ENCODE measurements at places on chromosomes 16 and 17. TPM values are rescaled to one million over a fixed set of nuclear protein-coding genes. Genes with fewer than 3 reads are reported as not detected.

- DNase-seq: no peak
- H3K4me1 ChIP-seq: peaks cover 35% of the 10 kb centered on the region
- H3K4me3 ChIP-seq: no peak overlapping the region
- H3K27ac ChIP-seq: no peak overlapping the region
- peaks cover 59% of the 10 kb centered on the region for H3K36me3 ChIP-seq
- no peaks in the 10 kb centered on the region for H3K27me3 ChIP-seq
Measured at GRCh38 chr17:68518063-68518815, 6.0 kb downstream of the PRKAR1A start.

DNA sequence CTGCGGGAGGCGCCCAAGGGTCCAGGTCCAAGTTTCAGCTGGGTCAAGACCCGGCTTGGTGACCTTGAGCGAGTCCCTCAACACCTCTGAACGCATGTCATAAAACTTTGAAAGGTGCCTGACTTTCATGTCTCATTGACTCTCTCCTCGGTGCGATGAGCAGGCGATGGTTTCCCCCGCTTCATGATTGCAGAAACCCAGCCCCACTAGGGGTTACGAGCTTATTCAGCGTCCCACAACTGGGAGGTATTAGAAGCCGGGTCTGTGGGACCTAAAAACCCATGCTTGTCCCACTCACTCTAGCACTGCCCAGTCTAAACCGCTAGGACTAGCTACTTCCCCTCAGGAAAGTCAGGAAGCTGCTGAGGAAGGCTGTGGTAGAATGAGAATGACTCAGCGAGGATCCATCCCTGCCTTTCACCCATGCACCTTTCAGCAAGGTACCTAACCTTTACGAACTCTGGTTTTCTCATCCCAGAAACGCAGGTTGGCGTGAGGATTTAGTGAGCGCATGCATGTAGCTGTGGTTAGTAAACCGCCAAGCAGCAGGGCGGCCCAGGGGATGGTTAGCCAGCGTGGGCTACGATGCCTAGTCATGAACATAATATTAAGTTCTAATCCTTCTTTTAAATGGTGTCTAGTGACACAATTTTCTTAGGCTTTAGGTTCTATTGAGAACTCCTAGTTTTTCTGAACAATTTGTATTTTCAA is 26.2 kb upstream of the RFFL start:
- H3K27ac ChIP-seq: peak overlapping the region; percentile 92
- peak overlapping the region; percentile 87 for H3K4me3 ChIP-seq
- peaks cover 5% of the 10 kb centered on the region for H3K36me3 ChIP-seq
- DNase-seq: peak; percentile 36
- H3K4me1 ChIP-seq: peaks cover 51% of the 10 kb centered on the region

DNA sequence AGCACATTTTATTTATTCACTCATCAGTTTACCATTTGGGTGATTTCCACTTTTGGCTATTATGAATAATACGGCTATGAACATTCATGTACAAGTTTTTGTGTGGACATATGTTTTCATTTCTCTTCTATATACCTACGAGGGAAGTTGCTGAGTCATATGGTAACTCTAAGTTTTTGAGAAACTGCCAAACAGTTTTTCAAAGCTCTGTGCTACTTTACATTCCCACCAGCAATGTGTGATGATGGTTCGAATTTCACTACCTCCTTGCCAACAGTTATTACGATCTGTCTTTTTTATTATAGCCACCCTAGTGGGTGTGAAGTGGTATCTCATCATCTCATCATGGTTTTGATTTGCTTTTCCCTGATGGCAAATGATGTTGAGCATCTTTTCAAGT is 63.7 kb upstream of the MRTFB start:
- no peak overlapping the region for H3K27ac ChIP-seq
- H3K4me1 ChIP-seq: peaks cover 17% of the 10 kb centered on the region
- DNase-seq: no peak
- H3K36me3 ChIP-seq: no peaks in the 10 kb centered on the region
- H3K4me3 ChIP-seq: no peak overlapping the region

GRCh38 chr17:332558-333322 is 19.9 kb downstream of the RPH3AL start:
- no peak for DNase-seq
- no peaks in the 10 kb centered on the region for H3K36me3 ChIP-seq
- H3K4me3 ChIP-seq: no peak overlapping the region
- H3K27me3 ChIP-seq: no peaks in the 10 kb centered on the region
- no peak overlapping the region for H3K27ac ChIP-seq

DNA sequence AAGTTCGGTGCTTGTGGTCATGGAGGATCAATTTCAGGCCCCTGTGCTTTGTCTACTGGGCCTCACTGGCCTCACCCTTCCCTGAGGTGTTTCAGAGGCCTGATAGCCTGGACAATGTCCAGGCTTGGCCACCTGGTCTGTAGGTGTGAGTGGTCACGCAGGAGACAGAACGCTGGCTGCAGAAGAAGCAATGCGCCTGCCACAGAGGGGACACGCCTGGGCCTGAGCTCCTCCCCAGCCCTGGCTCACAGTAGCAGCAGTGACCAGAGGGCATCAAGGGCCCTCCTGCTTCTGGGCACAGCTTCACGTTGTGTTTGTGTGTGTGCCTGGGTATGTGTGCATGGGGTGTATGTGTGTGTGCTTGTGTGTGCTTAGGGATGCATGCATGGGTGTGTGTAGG is 1.9 kb upstream of the PITPNM3 start:
- H3K36me3 ChIP-seq: no peaks in the 10 kb centered on the region
- peaks cover 52% of the 10 kb centered on the region for H3K27me3 ChIP-seq
- H3K4me3 ChIP-seq: no peak overlapping the region
- H3K27ac ChIP-seq: no peak overlapping the region

- DNase-seq: peak; percentile 24
- no peaks in the 10 kb centered on the region for H3K27me3 ChIP-seq
Measured at GRCh38 chr16:67718668-67719047, 458 bp downstream of the GFOD2 start.

DNA sequence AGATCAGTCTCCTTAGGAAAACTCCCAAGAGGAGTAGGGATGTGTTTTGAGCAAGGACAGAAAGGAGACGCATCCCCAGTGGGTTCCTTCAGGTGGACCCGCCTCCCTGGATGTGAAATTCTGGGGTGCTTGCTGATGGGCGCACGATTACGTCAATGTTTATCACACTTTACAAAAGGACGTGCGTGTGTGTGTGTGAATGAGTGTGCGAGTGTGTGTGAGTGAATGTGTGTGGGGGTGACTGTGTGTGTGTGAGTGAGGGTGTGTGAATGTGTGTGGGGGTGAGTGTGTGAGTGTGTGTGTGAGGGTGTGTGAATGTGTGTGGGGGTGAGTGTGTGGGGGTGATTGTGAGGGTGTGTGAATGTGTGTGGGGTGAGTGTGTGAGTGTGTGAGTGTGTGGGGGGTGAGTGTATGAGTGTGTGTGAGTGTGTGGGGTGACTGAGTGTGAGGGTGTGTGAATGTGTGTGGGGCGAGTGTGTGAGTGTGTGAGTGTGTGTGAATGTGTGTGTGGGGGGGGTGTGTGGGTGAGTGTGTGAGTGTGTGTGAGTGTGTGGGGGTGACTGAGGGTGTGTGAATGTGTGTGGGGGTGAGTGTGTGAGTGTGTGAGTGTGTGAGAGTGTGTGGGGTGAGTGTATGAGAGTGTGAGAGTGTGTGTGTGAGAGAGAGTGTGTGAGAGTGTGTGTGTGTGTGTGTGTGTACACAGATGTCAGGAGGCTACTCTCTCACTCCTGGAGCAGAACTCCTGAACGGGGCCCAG is 4.1 kb upstream of the TRARG1 start:
- H3K27me3 ChIP-seq: peaks cover 41% of the 10 kb centered on the region
- no peak for DNase-seq
- H3K4me3 ChIP-seq: no peak overlapping the region
- peaks cover 6% of the 10 kb centered on the region for H3K4me1 ChIP-seq

SDR42E1 gene
- 10.2 TPM for total RNA-seq

XPO6 gene
- total RNA-seq: 237 TPM

PRR35 gene
- not detected for total RNA-seq

ODAD4 gene
- 0.40 TPM for total RNA-seq

ICAM2 gene
- total RNA-seq: 116 TPM

SULT1A3 gene
- 37.5 TPM for total RNA-seq

All from activated CD4-positive, alpha-beta T cell treated with anti-CD3 and anti-CD28 coated beads, Interleukin-2, amount 10 ng/mL, durations not matched to agents 7 days and 5 days (primary cell).